NCI-H524 treated with DMSO at 0.1 percent for 48 hours (cell line): ENCODE measurements at places on chromosomes 11 and 22.

- no peak for DNase-seq
Measured at GRCh38 chr11:113384551-113384950, 3.0 kb upstream of the ANKK1 start.

DNA sequence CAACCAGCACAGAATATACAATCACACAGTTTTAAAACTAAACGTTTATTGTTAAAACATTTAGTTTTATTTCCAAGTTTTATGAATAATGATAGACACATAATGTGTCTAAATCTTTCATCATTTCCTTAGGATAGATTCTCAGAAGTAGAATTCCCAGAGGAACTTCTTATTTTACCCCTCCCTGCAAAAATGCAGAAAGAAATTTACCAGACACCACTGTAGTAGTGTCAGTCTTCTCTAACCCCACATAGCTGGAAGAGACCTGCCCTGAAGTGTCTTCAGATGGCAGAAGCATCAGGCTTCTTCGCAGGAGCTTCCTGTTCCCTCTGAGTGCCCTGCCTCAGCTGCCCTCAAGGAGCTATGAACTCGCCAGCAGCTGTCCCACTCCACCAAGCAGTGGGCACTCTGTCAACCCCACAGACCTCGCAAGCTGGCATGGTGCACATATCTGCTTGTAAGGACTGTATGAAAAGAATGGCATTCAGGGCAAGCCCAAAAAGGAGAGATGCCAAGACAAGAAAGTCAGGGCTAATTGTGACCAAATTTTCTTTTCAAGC lies 28.5 kb upstream of the PAK1 start:
- no peak for DNase-seq

GRCh38 chr11:134349802-134350355 lies 18.1 kb downstream of the GLB1L2 start:
- DNase-seq: no peak

GRCh38 chr11:10493041-10493663 lies 38.1 kb downstream of the AMPD3 start:
- no peak for DNase-seq

DNA sequence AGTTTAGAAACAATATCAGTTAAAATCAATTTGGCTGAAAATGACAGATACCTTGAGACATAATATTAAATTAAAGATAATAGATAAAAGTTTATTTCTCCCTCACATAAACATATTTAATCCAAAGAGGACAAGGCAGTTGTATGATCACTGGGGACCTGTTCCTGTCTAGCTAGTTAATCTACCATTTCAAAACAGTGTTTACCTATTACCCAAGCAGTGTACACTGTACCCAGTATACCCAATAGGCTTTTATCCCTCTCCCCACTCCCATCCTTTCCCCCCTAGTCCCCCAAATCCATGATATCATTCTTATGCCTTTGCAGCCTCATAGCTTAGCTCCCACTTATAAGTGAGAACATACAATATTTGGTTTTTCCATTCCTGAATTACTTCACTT lies 229.7 kb upstream of the LARGE1 start:
- no peak for DNase-seq

DNA sequence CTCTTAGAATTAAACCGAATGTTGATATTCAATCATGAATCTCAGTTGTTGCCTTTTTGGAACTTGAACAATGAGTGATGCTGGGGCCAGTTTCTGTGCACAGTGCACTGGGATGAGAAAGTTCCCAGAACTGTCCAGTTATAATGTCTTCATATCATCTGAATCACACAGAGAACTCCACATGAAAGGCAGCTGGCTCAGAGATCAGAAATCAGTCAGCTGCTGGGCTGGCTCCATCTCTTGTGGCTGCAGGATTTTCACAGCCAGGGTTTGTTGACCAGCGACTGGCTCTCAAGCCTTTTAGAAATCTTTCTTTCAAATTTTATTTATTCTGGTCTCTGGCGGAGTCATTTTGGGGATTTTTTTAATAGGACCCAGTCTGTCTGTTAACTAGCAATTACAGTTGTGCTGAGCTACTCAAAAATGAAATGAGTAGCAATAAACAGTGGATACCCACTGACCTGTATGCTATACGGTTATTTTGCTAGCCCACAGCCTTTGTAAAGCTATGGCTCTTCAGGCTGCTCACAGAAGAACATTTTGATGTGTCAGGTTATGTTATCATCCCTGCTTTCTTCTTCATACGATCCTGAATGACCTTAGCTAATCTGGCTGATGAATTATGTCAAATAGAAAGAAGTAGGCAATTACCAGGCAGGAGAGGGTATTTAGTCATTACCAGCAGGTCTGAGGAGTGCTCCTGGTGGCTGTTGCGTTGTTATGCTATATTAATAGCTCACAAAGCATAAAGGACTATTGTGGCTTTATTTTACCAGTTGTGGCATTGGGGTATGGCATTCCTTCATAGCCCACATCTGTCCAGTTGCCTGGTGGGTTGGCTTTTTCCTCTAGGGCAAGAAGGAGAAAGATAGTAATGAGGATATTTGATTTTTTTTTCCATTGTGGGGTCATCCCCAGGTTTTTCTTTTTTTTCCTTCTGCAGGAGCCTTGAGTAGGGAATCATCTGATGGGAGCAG lies 3.6 kb downstream of the FAT3 start:
- DNase-seq: no peak
